CD8-positive, alpha-beta memory T cell (primary cell): ENCODE measurements at places on chromosomes 12 and 14. TPM values are rescaled to one million over a fixed set of nuclear protein-coding genes. Genes with fewer than 3 reads are reported as not detected.

DNA sequence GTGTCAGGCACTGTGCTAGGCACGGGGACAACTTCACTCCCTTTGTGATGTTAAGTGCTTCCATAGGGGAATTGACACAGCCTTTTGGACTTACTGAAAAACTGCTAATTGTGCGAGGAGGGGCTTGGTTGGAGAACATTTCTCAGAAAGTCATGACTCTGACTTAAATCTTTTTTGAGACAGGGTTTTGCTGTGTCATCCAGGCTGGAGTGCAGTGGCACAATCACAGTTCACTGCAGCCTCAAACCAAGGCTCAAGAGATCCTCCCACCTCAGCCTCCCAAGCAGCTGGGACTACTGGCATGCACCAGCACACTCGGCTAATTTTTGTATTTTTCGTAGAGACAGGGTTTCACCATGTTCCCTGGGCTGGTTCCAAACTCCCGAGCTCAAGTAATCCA lies 10.2 kb upstream of the LTBP2 start:
- DNase-seq, result no peak
- H3K36me3 ChIP-seq, result no peaks in the 10 kb centered on the region
- no peaks in the 10 kb centered on the region for H3K27me3 ChIP-seq
- H3K4me1 ChIP-seq, result peaks cover 44% of the 10 kb centered on the region
- no peak overlapping the region for H3K4me3 ChIP-seq

GRCh38 chr12:3317841-3318501 lies 173.0 kb upstream of the PRMT8 start:
- no peak overlapping the region for H3K4me3 ChIP-seq
- DNase-seq, result no peak
- no peaks in the 10 kb centered on the region for H3K4me1 ChIP-seq
- H3K27ac ChIP-seq, result no peak overlapping the region
- no peaks in the 10 kb centered on the region for H3K36me3 ChIP-seq

DNA sequence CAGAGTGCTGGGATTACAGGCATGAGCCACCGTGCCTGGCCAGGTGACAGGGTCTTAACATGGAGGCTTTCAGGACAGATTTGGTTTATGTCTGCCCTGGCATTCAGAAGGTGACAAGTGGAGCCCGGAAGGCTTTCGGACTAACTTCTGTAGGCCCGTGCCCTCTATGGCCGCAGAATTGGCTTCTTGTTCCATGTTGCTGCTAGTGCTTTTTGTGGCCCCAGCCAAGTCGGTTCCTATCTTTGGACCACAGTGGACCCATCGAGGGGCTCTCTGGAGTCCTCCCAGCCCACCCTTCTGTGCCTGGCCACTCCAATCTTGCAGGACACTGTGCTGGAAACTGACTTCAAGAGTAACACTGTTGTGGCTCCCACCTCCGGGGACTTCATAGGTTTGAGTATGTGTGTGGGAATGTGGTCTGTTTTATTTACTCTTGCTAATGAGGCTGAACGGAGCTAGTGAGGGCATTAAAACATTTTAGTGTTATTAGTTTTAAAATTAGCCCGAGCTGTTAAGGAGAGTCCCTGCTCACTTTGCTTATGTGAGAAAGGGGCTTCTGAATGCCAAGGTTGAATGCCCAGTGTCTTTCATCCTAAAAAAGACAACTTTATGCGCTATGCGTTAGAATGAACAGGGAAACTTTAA lies 245.9 kb downstream of the CACNA1C start:
- no peak for DNase-seq
- no peak overlapping the region for H3K27ac ChIP-seq
- no peaks in the 10 kb centered on the region for H3K36me3 ChIP-seq
- H3K4me3 ChIP-seq, result no peak overlapping the region

DNA sequence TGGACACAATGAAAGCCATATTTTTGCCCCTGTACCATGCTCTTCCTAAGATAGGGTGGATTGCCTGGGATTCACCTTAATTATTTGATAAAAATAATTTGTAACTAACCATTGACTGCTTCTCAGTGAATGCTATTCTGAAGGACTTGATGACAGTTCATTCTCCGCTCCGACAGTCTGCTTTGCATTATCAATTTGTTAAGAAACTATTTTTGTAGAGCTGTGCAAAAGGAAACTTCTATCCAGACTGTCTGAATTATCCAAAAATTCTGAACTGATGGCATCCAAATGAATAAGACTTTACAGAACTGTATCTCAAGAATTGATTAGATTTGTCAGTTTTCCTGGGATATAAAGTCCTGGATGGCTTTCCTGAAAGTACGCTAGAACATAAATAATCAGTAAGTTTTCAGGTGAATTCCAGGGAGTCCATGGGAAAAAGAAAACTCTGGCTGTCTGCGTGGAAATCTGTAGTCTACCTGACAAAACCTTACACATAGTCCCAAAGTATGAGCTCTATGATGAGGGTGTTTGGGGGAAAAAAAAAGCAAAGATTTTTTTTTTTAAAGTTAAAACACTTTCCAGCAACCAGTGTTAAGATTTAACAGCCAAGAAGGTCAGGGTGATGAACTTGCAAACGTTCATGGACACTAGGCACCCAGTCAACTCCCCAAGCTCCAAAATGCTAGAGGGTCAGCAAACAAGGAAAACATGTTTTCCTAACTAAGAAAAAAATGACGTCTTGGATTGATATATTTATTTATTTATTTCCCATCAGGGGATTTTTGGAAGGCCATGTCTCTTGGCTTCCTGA lies 291.1 kb upstream of the TBX3 start:
- DNase-seq, result no peak
- H3K27me3 ChIP-seq, result no peaks in the 10 kb centered on the region
- no peak overlapping the region for H3K4me3 ChIP-seq
- no peaks in the 10 kb centered on the region for H3K4me1 ChIP-seq
- no peak overlapping the region for H3K27ac ChIP-seq

- no peaks in the 10 kb centered on the region for H3K27me3 ChIP-seq
- H3K27ac ChIP-seq, result no peak overlapping the region
- no peaks in the 10 kb centered on the region for H3K36me3 ChIP-seq
- H3K4me1 ChIP-seq, result no peaks in the 10 kb centered on the region
Measured at GRCh38 chr12:128266541-128267130, 334 bp upstream of the TMEM132C start.

GRCh38 chr14:106044949-106045596 lies 518.7 kb downstream of the TMEM121 start:
- no peak overlapping the region for H3K4me3 ChIP-seq
- no peaks in the 10 kb centered on the region for H3K27me3 ChIP-seq
- H3K27ac ChIP-seq, result no peak overlapping the region
- DNase-seq, result peak; percentile 73
- no peaks in the 10 kb centered on the region for H3K36me3 ChIP-seq

GRCh38 chr12:112584266-112584722 lies 165.5 kb downstream of the PTPN11 start:
- no peak for DNase-seq
- no peak overlapping the region for H3K4me3 ChIP-seq
- H3K27ac ChIP-seq, result no peak overlapping the region
- H3K27me3 ChIP-seq, result peaks cover 6% of the 10 kb centered on the region

- no peaks in the 10 kb centered on the region for H3K4me1 ChIP-seq
- no peak overlapping the region for H3K4me3 ChIP-seq
- no peaks in the 10 kb centered on the region for H3K27me3 ChIP-seq
- H3K27ac ChIP-seq, result no peak overlapping the region
- no peaks in the 10 kb centered on the region for H3K36me3 ChIP-seq
Measured at GRCh38 chr12:42260518-42260917, 22.5 kb upstream of the YAF2 start.

DNA sequence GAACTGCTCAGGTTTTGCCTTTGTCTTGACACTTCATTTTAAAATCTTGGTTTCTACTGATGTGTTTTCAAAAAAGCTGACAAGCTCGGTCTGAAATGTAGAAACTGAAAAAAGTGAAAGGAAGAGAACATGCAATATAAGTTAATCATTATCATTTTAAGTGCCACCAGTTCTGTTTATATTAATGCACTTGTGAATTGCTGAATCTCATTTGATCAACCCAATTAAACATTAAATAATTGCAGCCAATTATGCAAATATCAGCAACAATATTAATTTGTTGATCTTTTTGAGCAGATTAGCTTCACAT lies 133.8 kb downstream of the BCAT1 start:
- no peak overlapping the region for H3K27ac ChIP-seq
- H3K36me3 ChIP-seq, result no peaks in the 10 kb centered on the region
- DNase-seq, result no peak

GRCh38 chr14:82595466-82595865 lies 1061.8 kb upstream of the SEL1L start:
- DNase-seq, result no peak
- H3K4me1 ChIP-seq, result no peaks in the 10 kb centered on the region
- no peak overlapping the region for H3K4me3 ChIP-seq
- H3K27me3 ChIP-seq, result no peaks in the 10 kb centered on the region

GRCh38 chr14:105375635-105376057 lies 22.7 kb upstream of the TEX22 start:
- no peak for DNase-seq
- H3K4me1 ChIP-seq, result peaks cover 19% of the 10 kb centered on the region
- H3K36me3 ChIP-seq, result no peaks in the 10 kb centered on the region
- H3K27ac ChIP-seq, result no peak overlapping the region
- H3K4me3 ChIP-seq, result no peak overlapping the region

PLCZ1 gene
- not detected for total RNA-seq

SLC25A47 gene
- not detected for total RNA-seq

DNAH10 gene
- 0.13 TPM for total RNA-seq

ANO4 gene
- total RNA-seq, result not detected

CLEC2A gene
- total RNA-seq, result not detected
